IPS-NIHi11 (cell line): ENCODE measurements at places on chromosomes 7 and 10.
A peak's percentile ranks its signal among the peaks of the same experiment; 100 is the strongest.

DNA sequence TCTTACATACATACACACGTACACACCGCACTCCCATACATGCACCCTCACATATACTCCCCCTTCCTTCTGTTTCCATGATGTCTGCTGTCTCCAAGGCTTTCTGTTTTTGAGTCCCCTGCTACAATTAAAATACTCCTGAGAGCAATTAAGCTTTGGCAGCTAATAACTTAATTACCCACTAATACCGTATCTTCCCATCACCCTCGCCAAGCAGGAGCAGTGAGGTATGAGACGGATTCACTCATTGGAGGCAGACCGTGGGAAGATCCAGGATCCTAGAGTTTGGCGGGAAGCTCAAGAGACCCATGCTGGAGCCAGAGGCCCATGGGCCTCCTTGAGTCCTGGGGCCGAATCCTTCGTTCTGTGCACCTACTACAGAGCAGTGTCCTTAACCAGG lies 1.7 kb upstream of the CALN1 start:
- no peak for DNase-seq

- DNase-seq, result peak; percentile 19
These were observed 7.5 kb downstream of the SFXN3 start for GRCh38 chr10:101038484-101038883.

GRCh38 chr10:129869596-129870473 lies 94.2 kb downstream of the EBF3 start:
- no peak for DNase-seq

- no peak for DNase-seq
These were observed 6.9 kb upstream of the ZKSCAN1 start for GRCh38 chr7:100008525-100008924.

GRCh38 chr7:113015034-113015645 lies 71.5 kb downstream of the GPR85 start:
- DNase-seq, result no peak

GRCh38 chr10:69349542-69349888 lies 67.2 kb downstream of the TACR2 start:
- no peak for DNase-seq

DNA sequence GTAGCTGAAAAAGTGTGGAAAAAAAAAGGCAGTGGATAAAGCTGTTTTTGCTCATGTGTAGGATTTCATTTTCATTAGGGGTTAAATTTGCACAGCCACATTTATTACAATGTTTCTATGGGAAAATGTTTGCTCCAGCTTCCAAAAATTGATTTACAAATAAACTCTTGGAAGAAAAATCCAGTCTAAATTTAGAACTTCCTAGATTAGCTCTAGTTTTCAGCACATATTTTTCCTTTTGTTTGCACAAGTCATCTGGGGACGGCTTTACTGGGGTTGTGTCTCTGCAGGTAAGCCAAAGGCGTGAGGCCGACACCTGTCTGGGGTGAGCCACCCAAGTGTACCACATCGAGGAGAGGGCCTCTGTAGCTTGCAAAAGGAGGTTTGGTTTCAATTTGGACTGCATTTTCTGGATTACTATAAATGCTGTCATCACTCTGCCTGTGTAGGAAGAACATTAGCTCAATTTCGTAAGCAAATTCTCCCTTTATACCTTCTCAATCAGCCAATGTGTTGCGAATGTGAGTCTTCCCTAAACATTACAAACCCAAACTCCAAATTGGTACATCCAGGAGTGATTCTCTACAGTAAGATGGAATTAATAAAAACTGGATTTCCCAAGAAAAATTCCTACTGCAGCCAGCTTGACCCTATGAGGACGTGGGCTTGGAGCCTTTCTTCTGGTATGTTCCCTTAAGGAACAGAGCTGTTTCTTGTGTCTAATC lies 89.5 kb upstream of the ZNF438 start:
- DNase-seq, result no peak

- DNase-seq, result no peak
These were observed 156.3 kb downstream of the NRP1 start for GRCh38 chr10:33178026-33178755.
